Omental fat pad (tissue), 4 donors: ENCODE measurements at places on chromosomes 4 and X.

GRCh38 chr4:99102634-99103033 lies 14.0 kb upstream of the ADH5 start:
- DNase-seq: no peak

GRCh38 chr4:84750260-84750959 lies 167.5 kb downstream of the CDS1 start:
- DNase-seq: no peak

DNA sequence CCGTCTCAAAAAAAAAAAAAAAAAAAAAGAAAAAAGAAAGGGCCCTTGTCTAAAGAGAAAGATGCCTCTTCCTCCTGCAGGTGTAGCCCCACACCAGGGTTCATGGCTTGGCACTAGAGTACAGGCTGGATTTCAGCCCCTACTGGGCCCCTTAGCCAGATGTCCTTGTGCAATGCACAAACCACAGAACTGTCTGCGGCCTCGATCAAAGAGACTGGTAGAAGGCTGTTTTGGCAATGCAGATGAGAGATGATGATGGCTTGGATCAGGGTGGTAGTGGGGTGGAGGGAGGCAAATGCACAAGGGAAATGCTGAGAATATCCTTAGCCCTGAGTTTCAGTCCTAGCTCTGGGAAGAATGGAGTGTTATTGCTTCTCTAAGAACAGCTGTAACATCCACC lies 26.5 kb upstream of the TSR2 start:
- no peak for DNase-seq

DNA sequence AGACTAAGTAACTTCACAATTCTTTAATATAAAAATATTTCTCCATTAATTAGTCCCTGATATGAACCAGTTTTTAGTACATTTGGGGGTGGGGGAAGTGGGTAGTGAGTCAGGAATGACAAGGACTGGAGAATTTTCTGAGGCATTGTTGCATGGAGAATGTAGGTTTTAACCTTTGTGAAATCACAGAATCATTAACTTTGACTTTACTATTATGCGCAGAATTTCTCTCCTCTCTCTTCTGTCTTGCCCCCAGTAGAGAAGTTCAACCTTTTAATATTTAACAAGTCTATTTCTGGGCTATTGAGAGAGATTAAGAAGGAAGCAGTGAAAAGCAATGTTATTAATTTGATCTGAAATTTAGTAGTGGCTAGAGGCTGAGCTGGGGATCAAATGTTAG lies 597.0 kb downstream of the PCDH18 start:
- DNase-seq: no peak

GRCh38 chr4:76120199-76120598 lies 28.0 kb downstream of the NUP54 start:
- no peak for DNase-seq

GRCh38 chr4:123706973-123707372 lies 310.4 kb downstream of the SPRY1 start:
- no peak for DNase-seq

DNA sequence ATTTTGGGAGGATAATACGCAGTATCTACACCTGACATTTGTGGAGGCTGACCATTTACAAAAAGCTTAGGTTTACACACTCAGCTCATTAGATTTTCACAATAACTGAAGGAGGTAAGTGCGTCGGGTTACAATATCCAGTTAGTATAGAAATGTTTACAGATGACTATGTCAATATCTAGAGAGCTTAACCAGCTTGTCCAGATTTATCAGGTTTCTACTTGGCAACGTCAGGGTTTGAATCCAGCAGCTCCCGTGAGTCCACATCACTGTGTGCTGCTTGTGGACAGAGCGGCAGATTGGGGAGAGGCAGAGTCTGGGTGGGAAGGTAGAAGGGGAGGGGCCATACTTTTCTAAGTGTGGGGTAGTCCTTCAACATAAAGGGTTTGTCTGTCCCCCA lies 28.3 kb downstream of the ARHGAP10 start:
- DNase-seq: no peak

DNA sequence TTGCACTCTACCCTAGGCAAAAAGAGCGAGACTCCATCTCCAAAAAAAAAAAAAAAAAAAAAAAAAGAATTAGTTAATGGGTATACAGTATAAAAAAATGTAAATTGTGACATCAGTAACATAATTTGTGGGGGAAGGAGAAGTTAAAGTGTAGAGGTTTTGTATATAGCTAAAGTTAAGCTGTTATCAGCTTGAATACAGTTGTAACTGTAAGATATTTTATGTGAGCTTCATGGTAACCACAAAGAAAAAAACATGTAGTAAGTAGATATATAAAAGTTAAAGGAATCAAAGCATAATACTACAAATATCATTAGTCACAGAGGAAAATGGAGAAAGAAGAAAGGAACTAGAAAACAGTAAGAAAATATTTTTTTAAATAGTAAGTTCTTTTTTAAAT lies 53.2 kb upstream of the EPGN start:
- no peak for DNase-seq

GRCh38 chrX:115233497-115234455 lies at the start of gene LRCH2:
Gene LRCH2 (minus strand): TSS chrX:115234096. CDS start chrX:115234041, 55 bp downstream.
- no peak for DNase-seq

DNA sequence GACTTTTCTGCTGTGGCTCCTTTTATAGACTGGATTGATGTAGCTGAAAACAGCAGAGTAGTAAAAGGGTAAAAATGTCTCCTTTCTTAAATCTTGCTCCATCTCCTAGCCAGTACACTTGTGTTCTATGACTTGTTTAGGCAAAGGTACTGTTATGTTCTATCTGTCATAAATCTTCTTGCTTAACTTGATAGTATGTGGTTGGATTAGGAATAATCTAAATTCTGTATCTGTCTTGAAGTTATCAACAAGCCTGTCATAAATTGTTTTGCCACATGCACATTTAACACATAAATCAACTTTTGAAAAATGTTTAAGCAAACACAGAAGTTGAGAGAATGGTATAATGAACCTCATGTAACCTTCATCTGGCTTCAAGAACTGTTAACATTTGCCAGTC lies 157.0 kb downstream of the FRAS1 start:
- no peak for DNase-seq

GRCh38 chr4:157219711-157220370 lies 687 bp upstream of the GRIA2 start:
- DNase-seq: no peak

GRCh38 chrX:135307171-135307570 lies 2.1 kb upstream of the ETDC start:
- no peak for DNase-seq

- DNase-seq: no peak
Measured at GRCh38 chrX:139298437-139298836, 232.1 kb upstream of the F9 start.

DNA sequence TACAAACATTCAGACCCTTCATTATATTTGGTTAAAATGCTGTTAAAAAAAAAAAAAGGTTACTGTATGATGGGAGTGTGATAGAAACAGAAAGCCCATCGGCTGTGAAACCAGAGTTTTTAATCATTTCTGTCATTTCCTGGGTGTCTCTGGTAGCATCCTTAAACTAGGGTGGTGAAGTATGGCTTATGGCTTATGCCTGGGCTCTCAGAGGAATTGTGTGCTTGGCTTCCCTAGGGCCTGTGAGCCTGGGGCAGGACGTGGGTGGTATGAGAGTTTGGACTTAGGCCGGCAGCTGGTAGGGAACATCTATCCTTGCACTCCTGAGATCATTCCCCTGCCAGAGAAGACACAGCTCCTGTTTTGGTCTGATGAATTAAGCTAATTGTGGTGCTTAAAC lies 52.2 kb downstream of the DCUN1D4 start:
- DNase-seq: no peak

GRCh38 chr4:121799867-121800501 lies 1.1 kb upstream of the EXOSC9 start:
- no peak for DNase-seq

- DNase-seq: no peak
Measured at GRCh38 chr4:23327120-23327519, 562.7 kb downstream of the PPARGC1A start.

DNA sequence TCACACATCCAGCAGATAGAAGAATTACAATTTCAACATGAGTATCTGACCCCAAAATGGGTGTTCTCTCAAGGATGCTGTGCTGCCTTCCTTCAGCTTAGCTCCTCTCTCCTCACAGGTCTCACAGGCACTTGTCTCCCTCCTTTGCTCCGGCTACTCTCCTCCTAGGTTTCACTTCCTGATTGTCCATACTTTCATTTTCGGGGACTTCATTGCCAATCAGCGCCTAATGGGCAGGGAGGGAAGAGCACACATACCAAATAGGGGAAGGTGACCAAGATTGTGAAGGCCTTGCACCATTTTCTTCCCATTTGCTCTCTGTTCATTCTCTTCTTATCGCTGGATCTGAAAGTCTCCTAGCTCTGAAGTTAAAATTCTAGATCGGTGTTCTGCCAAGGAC lies 125.4 kb upstream of the EOLA2 start:
- DNase-seq: no peak

- DNase-seq: no peak
Measured at GRCh38 chr4:86594559-86595425, 677 bp downstream of the PTPN13 start.

- DNase-seq: no peak
Measured at GRCh38 chrX:42519666-42520231, 258.2 kb downstream of the PPP1R2C start.

GRCh38 chr4:184825141-184825895 lies 450 bp downstream of the ACSL1 start:
- DNase-seq: no peak

GRCh38 chr4:168656946-168657473 lies 160.2 kb downstream of the PALLD start:
- no peak for DNase-seq

DNA sequence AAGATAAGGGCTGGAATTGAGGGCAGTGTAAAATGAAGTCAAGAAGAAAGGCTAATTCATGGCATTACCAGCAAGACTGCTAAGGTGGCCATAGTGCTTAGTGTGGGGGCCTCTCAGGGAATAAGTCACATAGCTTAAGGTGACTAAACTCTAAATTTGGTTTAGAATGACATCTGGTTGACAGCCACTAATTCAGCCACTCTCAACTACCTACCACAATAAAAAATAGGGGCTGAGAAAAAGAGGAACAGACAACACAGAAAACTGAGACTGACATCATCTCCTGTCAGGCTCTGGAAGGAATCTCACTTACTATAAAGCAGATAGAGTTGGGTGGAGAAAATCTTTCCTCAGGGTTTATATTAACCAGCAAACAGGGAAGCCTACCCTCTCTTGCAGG lies 96.9 kb downstream of the CHRDL1 start:
- DNase-seq: no peak

DNA sequence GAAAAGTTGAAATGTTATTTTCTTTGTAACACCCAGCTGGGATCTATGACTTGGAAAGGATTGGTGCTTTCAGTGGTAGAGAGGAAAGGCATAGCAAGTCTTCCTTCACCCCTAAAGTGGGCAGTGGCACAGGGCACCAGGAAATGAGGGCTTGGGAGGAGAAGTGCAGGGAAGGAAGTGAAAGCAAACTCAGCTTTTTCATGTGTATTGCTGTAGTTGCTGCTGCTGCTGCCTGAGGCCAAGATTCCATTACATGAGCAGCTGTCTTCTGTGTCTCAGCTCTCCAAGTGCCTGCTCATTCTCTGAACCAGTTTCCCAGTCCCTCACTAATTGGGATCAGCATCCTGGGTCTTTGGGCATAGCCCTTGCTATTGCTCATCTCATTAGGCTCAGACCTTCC lies 2.6 kb downstream of the HCCS start:
- DNase-seq: no peak

DNA sequence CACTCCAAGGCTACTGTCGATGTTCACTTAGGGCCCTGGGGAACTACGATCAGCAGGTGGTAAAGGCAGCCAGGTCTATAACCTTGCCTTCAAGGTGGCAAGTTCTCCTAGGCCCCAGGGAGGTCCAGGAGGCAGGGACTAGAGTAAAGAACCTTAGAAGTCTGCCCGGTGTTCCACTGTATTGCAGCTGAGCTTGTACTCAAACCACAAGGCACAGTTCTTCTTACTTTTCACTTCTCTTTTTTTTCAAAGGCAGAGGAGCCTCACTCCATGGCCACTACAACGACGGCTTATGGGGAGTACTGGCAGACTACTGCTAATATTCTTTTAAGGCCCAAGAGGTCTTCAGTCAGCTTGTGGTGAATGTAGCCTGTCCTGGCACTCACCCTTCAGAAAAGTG lies 78.8 kb upstream of the GPR174 start:
- no peak for DNase-seq

- DNase-seq: no peak
Measured at GRCh38 chr4:48360285-48361011, 19.1 kb downstream of the SLAIN2 start.

- DNase-seq: no peak
Measured at GRCh38 chr4:44145868-44146267, 302.7 kb downstream of the KCTD8 start.

- DNase-seq: no peak
Measured at GRCh38 chr4:76651616-76652015, 216.6 kb downstream of the SHROOM3 start.

- DNase-seq: no peak
Measured at GRCh38 chr4:67687636-67688035, 13.3 kb downstream of the UBA6 start.

DNA sequence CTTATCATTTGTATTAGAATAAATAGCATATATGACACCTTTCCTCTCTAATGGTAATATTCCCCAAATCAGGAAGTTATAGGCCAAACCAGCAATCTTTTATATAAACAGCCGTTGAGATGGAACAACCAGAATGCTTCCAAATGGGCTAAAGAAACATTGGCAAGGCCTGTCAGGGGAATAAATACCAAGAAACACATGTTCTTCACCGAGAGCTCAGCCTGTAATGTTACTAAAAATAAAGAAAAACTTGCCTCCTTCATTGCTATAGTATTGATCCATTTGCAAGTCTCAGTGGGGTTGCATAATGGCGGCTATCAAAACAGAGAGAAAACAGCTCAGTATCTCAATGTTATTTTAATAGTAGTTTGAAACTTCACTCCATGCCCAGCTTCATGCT lies 104.9 kb downstream of the FAM13A start:
- DNase-seq: no peak

- no peak for DNase-seq
Measured at GRCh38 chrX:109440475-109440874, 41.4 kb downstream of the GUCY2F start.

GRCh38 chr4:108107729-108108382 lies 60.9 kb downstream of the LEF1 start:
- no peak for DNase-seq

DNA sequence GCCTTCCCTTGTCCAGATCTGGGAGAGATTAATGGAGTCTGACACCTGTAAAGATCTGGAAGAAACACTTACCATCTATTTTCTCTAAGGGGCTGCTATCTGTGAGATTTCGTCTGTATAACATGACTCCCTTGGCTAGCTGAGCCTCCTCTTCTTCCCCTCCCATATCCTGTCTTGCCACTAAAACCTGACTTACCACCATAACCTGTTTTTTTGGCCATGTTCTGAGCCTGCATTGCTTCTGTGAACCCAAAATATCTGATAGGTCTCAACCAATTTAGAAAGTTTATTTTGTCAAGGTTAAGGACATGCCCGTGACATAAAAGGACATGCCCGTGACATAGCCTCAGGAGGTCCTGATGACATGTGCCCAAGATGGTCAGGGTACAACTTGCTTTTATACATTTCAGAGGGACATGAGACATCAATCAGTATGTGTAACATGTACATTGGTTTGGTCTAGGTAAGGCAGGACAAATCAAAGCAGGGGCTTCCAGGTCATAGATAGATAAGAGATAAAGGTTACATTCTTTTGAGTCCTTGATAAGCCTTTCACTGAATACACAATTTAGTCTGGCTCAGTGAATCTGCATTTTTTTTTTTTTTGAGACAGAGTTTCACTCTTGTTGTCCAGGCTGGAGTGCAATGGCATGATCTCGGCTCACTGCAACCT lies 11.4 kb downstream of the MGST2 start:
- DNase-seq: no peak
